Heart left ventricle (tissue), 16 donors: ENCODE measurements at places on chromosomes 13 and 19. TPM values are rescaled to one million over a fixed set of nuclear protein-coding genes. Genes with fewer than 3 reads are reported as not detected.
A peak's percentile ranks its signal among the peaks of the same experiment; 100 is the strongest.

The ZNF208 gene
- total RNA-seq, result 3.9 TPM

DNA sequence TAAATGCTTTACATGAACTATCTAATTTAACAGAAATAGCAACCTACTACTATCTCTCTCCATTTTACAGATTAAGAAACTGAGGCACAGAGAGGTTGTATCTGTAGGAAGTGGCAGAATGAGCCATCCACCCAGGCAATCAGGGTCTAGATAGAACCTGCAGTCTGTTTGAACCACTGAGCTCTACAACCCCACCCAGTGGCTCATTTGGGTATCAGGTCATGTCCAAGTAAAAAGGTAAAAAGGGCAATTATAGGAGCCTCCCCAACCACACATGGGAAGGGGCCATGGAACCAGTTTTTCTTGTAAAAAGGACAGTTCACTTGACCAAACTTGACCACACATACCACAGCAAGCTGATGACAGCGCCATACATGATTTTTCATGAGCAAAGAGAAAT lies 92.9 kb upstream of the SGCG start:
- DNase-seq, result no peak

- DNase-seq, result no peak
These were observed 46.8 kb downstream of the COLGALT1 start for GRCh38 chr19:17602217-17602616.

DNA sequence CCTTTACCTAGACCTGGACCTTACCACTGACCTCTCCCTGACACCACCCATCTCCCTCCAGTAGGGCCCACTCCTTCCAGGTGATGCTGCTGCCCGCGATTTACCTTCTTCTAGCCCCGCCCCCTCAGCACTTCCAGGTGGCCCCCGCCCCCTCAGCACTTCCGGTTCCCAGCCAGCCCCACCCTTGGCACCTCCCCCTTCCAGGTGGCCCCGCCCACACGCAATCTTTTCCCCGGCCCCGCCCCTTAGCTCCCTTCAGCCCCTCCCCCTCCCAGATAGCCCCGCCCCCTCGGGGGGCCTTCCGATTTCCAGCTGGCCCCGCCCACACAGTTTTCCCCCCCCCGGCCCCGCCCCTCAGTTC lies 586 bp downstream of the LIG1 start:
- DNase-seq, result peak; percentile 60

DNA sequence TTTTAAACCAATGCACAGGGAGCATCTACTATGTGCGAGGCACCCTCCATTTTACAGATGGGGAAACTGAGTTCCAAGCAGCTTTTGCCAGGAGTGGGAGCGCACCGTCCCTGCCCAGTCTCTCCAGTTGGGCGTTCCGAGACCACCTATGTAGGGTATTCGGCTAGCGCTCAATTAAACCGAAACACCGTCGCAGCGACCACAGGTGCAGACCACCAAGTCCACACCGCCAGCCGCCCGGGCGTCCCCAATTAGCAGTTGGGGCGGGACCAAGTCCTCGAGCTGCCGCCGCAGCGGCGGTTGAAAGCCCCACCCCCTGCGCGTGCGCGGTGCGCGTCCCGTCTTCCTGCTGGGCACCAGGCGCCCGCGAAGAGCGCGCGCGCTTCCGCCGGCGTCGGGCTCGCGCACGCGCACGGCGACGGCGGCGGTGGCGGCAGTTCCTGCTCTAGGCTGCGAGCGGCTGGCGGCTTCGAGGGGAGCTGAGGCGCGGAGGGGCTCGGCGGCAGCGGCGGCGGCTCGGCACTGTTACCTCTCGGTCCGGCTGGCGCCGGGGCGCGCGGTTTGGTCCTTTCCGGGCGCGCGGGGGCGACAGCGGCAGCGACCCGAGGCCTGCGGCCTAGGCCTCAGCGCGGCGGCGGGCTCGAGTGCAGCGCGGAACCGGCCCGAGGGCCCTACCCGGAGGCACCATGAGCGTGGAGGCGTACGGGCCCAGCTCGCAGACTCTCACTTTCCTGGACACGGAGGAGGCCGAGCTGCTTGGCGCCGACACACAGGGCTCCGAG lies at the start of gene UPF1:
TSS of gene UPF1 (plus strand) at position 436 of the 782 bp plus-strand sequence. CDS start at position 687, 251 bp downstream.
- DNase-seq, result peak; percentile 99

The DGKH gene
- 10.3 TPM for total RNA-seq

DNA sequence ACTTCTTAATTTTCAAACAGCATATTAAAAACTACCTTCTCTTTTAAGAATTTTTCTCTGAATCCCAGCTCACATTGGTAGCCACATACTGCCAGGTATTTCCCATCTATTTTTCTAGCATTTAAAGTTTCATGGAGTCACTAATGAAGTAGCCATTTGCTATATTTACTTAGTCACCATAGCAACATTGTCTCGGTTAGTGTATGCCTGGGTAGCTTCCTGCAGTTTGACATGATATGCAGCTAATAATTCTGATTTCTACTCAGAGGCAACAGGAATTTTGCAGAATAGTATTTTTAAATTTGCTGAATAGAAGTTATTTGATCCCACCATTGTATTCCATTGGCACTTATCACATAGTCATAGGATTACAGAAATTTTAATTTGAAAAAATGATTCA lies 30.9 kb upstream of the KCTD4 start:
- DNase-seq, result no peak

GRCh38 chr19:15166700-15167099 lies 34.1 kb downstream of the NOTCH3 start:
- DNase-seq, result no peak

GRCh38 chr13:110477706-110478245 lies 83.7 kb downstream of the RAB20 start:
- no peak for DNase-seq

DNA sequence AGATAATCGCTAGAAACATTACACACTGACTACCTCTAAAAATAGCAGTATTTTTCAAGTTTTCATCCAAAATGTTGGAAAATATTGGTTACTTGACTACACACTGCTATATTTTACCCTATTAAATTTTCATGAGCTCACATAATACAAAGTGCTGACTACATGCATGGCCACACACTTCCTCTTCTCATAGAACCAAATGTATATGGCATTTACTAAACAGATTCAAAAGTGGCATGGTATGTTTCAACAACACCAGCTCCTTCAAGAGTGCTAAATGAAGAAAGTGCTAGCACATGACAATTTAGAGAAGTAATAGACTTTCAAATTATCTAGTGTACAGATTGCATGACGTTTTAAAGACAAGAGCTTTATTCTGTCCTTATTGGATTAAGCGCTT lies 780.4 kb upstream of the SLITRK6 start:
- no peak for DNase-seq

The C19orf67 gene
- total RNA-seq, result not detected

The MBD3L2 gene
- not detected for total RNA-seq

GRCh38 chr19:35777086-35777841 lies 1.9 kb downstream of the ARHGAP33 start:
- DNase-seq, result no peak

- DNase-seq, result no peak
These were observed 3.8 kb downstream of the BCAT2 start for GRCh38 chr19:48806818-48807589.

DNA sequence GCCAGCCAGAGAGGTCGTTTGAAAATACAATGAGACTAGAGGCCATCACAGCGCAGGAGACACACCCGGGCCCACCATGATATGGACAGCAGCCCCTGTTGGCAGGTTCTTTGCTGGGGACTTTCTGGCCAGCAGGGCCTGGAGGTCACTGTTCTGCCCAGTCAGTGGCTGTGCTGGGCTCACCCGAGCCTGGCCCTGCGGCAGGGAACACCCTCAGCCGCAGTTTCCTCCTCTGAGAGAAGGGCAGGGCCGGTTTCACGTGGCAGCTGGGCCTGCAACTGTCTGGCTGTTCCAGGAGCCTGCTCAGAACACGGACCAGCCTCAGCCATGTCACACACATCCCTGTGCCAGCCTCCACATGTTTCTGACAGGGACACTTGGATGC lies 39.4 kb downstream of the ADPRHL1 start:
- DNase-seq, result peak; percentile 44

- peak; percentile 97 for DNase-seq
These were observed 2.6 kb upstream of the WIZ start for GRCh38 chr19:15452111-15453047.

The STOML3 gene
- total RNA-seq, result not detected

DNA sequence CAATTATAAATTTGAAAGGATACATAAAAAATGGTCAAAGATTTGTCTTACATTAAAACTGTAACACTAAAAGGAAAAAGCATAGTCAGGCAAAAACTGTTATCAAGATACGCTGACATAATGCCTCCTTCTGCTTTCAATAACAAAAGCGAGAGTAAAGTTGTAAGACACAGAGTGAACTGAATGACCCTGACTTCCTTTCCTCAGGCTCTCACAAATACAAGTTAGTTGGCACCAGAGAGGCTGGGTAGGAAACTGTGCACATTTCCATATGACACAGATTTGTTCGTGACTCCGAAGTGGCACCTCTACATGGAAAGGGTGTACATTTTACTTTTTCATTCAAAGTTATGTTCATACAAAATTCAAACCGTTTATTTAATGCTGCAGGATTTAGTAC lies 15.4 kb downstream of the FGF14 start:
- DNase-seq, result no peak

The CGB2 gene
- not detected for total RNA-seq

- no peak for DNase-seq
These were observed 9.1 kb downstream of the SLITRK5 start for GRCh38 chr13:87680298-87680697.

DNA sequence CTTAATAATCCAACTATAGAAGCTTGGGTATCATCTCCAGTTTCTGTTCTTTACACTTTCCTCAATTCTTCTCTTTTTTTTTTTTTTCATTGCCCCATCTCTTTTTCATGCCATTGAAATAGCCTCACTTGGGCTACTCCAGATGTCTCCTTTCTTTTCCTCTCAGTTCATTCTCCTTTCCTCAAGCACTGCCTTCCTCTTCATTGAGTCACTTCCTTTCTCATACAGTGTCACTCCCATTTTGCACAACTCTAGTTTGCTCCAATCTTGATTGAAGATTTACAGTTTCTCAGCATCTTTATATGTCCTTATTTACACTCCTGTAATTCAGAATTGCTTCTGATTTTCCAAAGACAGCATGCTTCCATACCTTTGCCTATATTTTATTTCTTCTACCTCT lies 61.3 kb downstream of the IPO5 start:
- no peak for DNase-seq

- no peak for DNase-seq
These were observed 8.4 kb upstream of the HTR2A start for GRCh38 chr13:46905249-46905648.

- DNase-seq, result no peak
These were observed 333.7 kb upstream of the NBEA start for GRCh38 chr13:34608331-34608730.
